Cerebellar nuclear complex (tissue), 1 donor: ENCODE measurements at places on chromosomes 3 and 15.

DNA sequence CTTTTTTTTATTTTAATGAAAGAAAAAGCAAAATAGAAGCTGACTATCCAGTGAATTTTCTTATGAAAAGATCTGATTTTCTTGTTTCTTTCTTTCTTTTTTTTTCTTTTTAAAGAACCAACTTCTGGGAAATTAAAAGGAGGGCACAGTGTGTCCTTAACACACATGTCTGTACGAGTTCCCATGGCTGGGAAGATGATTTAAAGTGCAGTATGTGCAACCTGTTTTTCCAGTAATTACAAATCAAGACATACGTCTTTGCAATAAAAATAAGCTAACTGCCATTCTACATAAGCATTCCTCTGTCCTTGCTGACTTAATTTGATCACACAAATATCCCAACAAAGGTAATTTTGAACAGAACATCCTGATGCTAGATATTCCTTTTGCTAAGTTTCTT is 416.1 kb downstream of the ROBO1 start:
- no peak for DNase-seq

DNA sequence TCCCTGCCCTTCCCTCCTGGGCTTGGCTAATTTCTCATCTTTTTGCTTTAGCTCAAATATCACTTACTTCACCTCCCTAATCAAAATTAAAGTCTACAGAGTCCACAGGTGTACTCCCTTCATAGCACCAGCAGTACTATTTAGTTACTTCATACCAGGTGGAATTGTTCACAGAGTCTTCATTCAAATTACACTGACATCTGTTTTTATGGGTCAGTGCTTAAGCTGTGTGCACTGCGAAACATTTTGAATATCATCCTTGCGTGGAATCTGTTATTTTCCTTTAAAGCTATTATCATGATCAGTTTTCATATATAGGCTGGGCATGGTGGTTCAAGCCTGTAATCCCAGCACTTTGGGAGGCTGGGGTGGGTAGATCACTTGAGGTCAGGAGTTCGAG is 2.7 kb upstream of the SERF2 start:
- no peak for DNase-seq

GRCh38 chr15:79117442-79118204 is 27.0 kb upstream of the RASGRF1 start:
- DNase-seq: no peak

GRCh38 chr15:87144775-87145174 is 1065.1 kb downstream of the AGBL1 start:
- no peak for DNase-seq

- no peak for DNase-seq
Measured at GRCh38 chr15:47951781-47952180, 169.0 kb upstream of the SLC24A5 start.

GRCh38 chr15:63446255-63446654 is 58.1 kb upstream of the USP3 start:
- no peak for DNase-seq

GRCh38 chr3:180135101-180135500 is 98.4 kb upstream of the PEX5L start:
- DNase-seq: no peak

GRCh38 chr15:35522061-35522460 is 23.9 kb downstream of the DPH6 start:
- DNase-seq: no peak

- no peak for DNase-seq
Measured at GRCh38 chr3:188178293-188178936, 24.5 kb downstream of the LPP start.

DNA sequence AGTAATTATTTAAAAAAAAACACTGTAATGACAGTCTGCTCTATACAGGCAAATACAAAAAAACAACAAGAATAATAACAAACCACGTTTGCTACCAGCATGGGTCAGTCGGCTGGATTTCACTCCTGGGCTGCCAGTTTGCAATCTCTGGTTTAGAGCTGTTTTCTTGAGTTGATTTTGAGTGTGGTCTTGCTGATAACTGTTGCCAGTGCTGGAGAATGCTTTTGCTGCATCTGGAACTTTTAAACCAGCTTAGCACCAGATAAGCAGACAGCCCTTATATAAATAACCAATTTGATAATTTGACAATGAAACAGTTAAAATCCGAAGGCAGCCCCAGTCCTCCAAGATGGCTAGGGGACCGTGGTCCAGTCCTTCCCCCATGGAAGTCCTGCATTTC is 14.0 kb upstream of the CTDSPL start:
- DNase-seq: no peak

DNA sequence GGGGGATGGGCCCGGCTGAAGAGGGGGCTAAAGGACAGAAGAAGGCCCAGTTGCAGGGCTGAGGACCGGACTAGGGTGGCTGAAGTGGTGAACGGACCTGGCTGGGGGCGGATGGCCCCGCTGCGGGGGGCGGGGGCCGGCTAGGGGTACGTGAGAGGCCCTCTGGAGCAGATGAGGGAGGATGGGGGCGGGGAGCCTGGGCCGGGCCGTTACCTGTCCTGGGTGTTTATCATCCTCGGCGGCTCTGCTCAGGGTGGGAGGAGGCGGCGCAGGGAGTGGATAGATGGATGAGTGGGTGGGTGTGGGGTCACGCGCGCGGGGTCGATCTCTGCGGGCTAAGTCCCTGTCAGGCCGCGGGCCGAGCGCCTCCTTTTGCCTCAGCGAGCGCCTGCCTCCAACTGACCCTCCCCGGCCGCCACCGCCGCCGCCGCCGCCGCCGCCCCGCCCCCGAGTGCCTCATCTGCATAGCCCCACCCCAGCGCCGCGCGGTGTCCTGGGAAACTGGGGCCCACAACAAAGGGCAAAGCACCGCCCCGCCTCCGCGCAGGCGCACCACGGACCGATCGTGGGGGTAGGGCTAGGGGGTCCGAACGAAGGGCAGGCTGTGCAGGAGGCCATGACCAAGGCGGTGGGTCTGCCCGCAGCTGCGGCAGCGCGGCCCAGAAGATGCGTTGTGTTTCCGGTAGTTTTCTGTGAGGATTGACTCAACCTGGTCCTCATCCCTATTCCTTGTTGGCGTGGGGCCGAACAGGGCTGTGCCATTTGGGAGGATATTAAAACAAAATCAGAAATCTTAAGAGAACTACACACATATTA is 72.4 kb downstream of the RBPMS2 start:
- peak; percentile 91 for DNase-seq

DNA sequence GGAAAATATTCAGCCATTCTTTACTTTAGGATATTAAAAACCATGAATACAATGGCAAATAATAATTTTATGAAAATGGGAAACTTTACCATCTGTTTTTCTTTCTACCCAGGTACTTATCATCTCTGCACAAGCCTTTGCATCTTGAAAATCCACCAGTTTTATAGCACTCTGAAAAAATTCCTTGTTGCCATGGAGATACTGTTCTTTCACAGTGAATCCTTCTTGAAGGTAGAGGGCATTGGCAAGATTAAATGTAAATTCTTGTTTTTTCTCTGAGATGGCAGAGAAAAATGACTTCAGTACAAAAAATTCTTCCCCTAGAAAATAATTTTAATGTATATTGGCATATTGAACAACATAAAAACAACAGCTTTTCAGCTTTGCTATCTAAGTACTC is 6.9 kb downstream of the SERPINI2 start:
- DNase-seq: no peak

DNA sequence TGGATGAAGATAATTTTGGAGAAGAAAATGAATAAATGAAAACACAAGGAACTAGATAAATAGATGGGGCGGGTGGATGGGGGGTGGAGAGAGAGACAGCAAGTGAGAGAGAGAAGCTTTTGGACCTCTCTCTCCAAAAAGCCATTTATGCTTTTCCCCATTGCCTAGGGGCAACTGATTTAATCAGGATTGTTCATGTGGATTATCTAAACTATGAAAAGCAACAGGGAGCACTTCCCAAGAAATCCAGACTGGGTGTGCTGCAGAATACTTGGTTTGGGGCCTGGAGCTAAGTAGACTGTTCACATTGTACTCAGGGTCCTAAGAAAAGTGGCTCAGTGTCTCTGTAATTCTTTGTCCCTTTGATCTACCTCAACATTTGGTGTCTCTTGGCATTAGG is 367.0 kb downstream of the TIGIT start:
- no peak for DNase-seq

GRCh38 chr15:61084944-61085367 is 144.1 kb downstream of the RORA start:
- DNase-seq: no peak
